CD4-positive, alpha-beta T cell treated with Interleukin-17A for 4 hours (primary cell): ENCODE measurements at places on chromosomes 2 and 18.

- peak; percentile 51 for DNase-seq
Measured at GRCh38 chr2:113080134-113080533, 12.4 kb downstream of the IL1F10 start.

- DNase-seq: no peak
Measured at GRCh38 chr2:181536730-181537129, 79.5 kb downstream of the ITGA4 start.

- DNase-seq: no peak
Measured at GRCh38 chr2:36245651-36246050, 109.9 kb upstream of the CRIM1 start.

GRCh38 chr2:79977792-79978191 lies 326.8 kb downstream of the LRRTM1 start:
- no peak for DNase-seq

DNA sequence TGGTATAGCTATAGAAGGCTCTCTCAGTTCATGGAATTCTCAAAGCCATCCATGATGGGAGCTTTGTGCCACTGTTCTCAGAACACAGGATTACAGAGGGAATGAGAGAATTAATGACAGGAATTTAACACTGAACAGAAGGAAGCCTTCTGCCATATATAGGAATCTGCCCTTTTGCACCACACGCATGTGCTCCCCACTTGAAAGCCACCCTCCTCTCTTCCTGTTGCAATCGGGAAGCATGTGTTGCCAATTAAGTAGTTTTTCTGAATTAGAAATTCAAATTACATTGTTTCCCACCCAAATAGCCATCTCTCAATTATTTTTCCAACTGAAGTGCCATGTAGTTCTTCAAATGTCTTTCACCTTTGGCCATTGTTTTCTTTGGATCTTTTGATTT lies 71.3 kb downstream of the C1D start:
- no peak for DNase-seq

DNA sequence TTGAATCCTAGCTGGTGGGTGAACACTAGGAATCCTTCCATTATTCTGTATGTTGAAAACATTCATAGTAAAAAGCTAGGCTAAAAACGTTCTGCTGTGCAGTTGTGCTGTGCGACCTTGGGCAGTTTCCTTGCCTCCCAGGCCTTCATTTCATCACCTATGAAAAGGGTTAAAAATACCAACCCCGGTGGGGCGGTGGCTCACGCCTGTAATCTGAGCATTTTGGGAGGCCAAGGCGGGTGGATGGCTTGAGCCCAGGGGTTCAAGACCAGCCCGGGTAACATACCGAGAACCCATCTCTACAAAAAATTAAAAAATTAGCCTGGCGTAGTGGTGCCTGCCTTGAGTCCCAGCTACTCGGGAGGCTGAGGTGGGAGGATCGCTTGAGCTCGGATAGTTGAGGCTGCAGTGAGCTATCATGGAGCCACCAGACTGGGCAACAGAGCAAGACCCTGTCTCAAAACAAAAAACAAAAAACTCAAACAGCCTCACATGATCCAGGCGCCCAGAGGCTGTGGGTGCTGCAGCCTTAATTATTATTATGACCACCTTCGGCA lies 2.9 kb upstream of the RRM2 start:
- DNase-seq: no peak

DNA sequence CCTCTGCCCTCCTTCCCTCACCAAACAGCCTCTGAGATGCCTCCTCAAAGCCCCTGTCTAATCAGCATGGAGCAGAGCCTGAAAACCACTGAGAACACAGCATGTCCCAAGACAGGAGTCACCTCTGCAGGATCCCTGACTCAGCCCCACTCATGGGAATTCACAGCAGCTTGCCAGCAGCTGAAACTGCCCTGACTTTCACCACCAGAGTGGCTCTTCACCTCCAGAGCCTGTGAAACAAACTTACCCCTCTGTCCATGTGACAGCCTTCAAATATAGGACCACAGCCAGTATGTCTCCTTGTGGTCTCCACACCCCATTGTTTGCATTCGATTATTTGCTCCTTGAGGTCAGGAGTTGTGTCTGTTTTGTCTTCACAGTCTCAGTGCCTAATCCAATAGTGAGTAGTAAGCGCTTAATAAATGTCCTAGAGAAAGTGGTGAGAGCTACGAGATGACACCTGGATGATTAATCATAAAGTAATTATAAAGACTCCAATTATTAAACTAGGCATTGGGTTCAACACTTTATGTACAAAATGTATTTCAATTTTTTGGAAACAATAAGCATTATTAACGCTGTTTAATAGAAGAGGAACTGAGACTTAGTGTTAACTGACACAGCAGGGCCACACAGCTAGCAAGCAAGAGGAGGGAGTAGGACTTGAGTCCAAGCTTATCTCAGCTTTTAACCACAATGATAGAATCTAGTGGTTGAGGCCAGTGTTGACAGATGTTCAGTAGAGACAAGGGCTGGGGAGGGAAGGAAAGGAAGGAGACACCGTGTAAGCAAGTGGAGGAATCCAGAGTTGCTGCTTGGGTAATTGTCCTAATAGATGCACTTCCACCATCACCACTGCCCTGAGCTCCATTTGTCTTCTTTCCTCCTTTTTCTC lies 358.7 kb upstream of the TNP1 start:
- DNase-seq: no peak

- no peak for DNase-seq
Measured at GRCh38 chr2:224722250-224722649, 6.1 kb upstream of the CCDC195 start.

DNA sequence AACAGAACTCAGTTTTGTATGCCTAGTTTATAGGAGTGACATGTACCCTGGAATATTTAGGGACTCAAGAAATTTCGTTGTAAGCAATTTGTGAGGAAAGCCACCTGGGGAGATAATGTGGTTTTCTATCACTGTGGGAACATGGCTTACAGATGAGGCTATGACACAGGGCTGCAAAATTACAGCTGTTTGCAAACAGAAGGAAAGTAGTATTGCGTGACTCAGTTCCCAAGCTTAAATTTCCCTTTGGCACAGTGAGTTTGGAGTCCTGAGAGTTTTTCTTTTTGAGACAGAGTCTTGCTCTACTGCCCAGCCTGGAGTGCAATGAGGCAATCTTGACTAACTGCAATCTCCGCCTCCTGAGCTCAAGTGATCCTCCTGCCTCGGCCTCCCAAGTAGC lies 149.8 kb downstream of the MYO5B start:
- no peak for DNase-seq

DNA sequence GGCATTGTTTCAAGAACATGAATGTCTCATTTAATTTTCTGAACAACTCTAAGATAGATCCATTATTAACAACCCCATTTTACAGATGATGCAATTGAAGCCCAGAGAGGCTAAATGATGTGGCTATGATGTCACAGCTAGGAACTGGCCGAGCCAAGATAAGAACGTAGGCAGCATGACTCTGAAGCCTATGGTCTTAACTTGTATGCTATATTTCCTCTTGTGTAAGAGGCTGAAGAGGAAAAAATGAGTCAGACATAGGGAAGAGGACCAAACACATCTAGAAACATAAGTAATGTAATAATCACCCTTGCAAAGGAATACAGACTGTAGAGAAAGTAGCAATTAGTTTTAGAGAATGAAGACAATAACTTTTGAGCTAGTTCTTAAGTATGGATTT lies 416.8 kb downstream of the FIGN start:
- DNase-seq: no peak

DNA sequence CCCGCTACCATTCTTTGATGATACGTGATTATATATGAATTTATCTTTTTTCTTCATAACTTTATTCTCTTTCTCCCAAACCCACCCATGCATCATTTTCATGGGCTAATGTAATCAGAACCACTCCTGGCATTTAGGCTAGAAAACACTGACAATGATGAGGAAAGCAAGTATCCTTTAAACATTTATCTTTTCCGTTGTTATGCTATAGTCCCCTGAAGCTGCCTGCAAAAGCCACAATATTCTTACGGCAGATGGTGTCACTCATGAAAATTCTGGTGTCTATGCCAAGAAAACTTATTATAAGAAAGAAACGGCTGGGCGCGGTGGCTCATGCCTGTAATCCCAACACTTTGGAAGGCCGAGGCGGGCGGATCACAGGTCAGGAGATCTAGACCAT lies 221.8 kb upstream of the CTAGE1 start:
- no peak for DNase-seq

DNA sequence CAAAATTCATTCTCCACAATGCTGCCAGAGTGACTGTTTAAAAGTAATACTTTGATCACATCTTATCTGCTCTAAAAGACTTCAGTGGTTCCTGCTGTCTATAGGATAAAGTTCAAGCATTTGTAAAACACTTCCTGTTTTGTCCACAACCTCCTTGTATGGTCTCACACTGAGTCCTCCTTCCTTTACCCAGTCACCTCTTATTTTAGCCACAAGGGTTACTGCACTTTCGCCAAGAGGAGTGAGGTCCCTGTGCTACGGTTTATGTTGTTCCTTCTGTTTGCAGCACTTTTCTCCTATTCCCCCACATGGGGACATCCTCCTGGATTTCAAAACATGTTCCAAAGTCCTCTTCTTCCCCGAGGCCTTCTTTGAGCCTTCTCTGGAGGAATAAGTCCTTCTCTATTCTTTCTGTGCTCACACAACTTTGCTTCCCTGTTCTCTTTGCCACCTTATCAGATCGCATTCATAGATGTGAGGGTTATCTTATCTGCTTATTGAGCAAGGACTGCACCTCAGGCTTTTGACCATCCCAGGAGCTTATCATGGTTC lies 112.2 kb upstream of the NABP1 start:
- DNase-seq: no peak

GRCh38 chr2:45930396-45930792 lies 278.9 kb downstream of the PRKCE start:
- no peak for DNase-seq

- no peak for DNase-seq
Measured at GRCh38 chr2:120110507-120110906, 97.6 kb downstream of the EPB41L5 start.

DNA sequence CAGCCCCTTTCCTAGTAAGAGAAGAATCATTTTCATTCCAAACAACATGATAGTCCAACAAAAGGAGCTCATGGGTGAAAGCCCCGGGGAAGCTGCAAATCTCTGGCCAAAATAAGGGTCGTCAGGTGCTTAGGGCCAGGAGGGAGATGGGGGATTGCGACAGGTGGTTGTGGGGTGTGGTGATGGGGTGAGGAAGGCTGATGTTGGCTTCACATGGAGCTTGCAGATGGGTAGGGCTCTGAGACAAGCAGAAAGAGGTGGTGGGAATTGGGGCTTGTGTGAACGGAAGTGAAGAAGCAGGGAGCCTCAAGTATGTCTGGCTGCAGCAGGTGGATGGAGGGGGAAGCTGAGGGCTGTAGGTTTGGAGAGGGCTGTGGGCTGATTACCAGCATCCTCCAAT lies 126.1 kb downstream of the CLIP4 start:
- no peak for DNase-seq

- no peak for DNase-seq
Measured at GRCh38 chr2:2719015-2719414, 387.9 kb upstream of the MYT1L start.

- DNase-seq: no peak
Measured at GRCh38 chr2:158502974-158503373, 46.2 kb downstream of the PKP4 start.

GRCh38 chr18:46426021-46426678 lies 230.9 kb downstream of the LOXHD1 start:
- no peak for DNase-seq

- no peak for DNase-seq
Measured at GRCh38 chr2:226488034-226488433, 311.6 kb downstream of the IRS1 start.

- no peak for DNase-seq
Measured at GRCh38 chr18:70333757-70334156, 44.9 kb downstream of the SOCS6 start.
